ENCODE measurements at places on chromosomes 11 and 22.
A peak's percentile ranks its signal among the peaks of the same experiment; 100 is the strongest.

GRCh38 chr11:127080735-127081134 is 80.2 kb upstream of the KIRREL3 start:
- no peak for DNase-seq

GRCh38 chr11:12543596-12544415 is 130.4 kb upstream of the TEAD1 start:
- DNase-seq, result no peak

DNA sequence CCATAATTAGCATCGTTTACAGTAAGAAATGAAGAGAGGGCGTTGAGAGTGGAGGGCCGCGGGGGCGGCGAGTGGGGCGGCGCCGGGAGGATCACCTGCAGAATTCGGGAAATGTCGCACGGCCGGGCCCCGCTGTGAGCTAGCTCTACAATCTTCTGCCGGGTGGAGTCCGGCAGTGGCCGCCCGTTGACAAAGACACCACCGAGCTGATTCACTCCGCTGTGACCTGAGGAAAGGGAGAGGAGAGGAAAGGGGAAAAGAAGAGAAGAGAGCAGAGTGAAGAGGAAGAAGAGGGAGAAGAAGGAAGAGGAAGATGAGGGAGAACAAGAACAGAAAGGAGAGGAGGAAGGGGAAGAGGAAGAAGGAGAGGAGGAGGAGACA is 8.5 kb downstream of the PAX6 start:
- DNase-seq, result no peak

GRCh38 chr11:68966894-68967780 is 13.6 kb downstream of the MRGPRD start:
- no peak for DNase-seq

DNA sequence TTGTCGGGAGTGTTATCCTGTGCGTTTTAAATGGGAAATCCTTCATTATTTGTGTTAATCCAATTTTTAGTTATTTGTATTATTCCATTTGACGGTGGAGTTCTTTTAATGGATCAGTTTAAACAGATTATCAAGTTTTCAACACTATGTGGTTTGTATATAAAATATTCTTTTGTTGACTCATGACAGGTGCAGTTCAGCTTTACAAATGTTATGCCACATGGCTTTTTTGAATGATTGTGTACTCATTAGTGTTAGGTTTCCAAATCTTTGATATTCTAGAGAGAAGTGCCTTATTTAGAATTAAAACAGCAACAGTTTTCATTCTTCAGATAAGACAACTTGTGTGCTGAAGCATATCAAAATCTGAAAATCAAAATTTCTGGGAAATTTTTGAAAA is 2.4 kb downstream of the JAM3 start:
- no peak for DNase-seq

DNA sequence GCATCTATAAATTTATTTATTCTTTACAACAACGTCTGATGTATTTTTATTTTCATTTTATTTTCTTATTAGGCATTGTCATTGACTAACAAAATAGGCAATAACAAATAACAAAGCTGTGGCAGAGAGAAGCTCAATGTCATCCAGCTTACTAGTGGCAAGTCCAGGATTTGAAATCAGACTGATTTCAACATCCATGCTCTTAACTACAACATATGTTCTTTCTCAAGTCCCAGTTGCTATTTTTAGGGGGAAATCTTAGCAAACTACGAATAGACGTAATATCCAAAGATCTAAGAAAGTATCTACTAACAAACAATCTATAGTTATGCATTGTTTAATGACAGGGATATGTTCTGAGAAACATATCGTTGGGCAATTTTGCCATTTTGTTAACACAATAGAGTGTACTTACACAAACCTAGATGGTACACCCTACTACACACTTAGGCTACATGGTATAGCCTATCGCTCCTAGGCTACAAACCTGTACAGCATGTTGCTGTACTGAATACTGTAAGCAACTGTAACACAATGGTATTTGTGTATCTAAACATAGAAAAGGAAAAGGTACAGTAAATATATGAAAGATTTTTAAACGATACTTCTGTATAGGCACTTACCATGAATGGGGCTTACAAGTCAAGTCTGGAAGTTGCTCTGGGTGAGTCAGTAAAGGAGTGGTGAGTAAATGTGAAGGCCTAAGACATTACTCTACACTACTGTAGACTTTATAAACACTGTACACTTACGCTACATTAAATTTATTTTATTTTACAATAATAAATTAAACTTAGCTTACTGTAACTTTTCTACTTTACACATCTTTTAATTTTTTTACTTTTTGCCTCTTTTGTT is 151.3 kb downstream of the DLG2 start:
- DNase-seq, result no peak

DNA sequence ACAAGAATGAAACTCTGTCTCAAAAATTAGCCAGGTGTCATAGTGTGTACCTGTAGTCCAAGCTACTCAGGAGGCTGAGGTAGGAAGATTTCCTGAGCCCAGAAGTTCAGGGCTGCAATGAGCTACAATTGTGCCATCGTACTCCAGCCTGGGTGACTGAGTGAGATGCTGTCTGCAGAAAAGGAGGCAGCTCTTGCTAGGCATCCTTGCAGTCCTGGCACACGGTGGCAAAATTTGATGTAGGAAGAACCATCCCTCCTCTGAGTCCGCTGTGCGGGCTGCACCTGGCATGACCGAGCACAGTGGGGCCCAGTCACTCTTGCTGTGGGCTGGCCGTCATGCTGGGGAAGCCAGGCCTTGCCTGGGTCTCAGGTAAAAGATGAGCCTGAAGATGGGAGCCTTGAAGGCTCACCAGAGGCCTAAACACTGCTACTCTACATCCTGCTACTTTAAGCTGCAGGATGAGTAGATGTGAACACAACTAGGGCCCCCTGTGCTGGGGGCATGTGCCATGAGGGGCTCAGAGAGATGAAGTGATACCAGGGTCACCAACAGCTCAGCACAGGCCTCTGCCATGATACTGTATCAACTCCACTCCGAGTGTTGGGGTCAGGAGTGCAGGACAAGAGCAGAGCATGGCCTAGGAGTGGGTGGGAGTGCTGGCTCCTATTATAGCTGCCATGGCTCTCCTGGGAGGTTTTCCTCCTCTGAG is 18.6 kb downstream of the CDC45 start:
- no peak for DNase-seq

DNA sequence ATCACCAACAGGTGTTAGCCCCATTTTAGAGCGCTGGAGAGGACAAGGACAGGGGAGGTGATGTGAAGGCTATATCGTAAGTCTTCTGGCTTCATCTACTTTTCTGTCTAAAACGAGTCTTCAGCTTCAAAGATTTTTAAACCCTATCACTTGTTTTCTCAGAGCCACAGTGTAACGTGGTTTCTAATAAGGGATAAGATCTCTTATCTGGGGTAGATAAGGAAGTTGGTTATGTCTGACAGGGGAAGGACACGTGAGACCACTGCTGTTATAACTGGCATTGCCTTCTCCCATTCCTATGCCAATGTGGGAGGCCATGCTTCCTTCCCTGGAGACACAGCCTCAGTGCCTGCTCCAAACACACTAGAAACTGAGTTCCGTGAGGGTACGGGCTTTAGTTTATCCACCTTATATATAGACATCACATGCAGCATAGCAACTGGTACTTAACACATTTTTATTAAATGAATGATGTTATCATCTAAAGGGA is 39.3 kb downstream of the LARGE2 start:
- DNase-seq, result no peak

GRCh38 chr22:41193829-41194228 is 11.3 kb upstream of the L3MBTL2 start:
- DNase-seq, result no peak

DNA sequence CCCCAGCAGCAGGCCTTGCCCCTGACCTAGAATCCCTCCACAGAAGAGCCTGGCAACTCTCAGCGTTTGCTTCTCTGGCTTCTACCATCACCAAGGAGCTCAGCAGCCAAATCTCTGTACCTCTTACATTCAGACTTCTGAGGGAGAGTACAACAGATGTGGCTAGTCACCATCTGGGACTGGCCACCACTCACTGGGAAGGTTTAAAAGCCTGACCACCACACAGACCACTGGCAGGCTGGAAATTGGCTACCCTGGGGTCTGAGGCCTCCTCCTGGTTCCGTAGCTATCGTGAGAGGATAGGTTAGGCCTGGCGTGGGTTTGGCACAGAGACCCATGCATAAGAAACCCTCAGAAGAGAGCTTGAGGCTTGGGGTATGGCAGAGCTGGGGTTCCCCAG is 478.5 kb upstream of the CADM1 start:
- no peak for DNase-seq

- DNase-seq, result no peak
Observed at GRCh38 chr11:15967166-15967565, 389.2 kb downstream of the SOX6 start.

GRCh38 chr22:30314915-30315314 is 11.8 kb downstream of the TBC1D10A start:
- no peak for DNase-seq

- peak; percentile 50 for DNase-seq
Observed at GRCh38 chr11:110093407-110094297, 460 bp downstream of the ZC3H12C start.

DNA sequence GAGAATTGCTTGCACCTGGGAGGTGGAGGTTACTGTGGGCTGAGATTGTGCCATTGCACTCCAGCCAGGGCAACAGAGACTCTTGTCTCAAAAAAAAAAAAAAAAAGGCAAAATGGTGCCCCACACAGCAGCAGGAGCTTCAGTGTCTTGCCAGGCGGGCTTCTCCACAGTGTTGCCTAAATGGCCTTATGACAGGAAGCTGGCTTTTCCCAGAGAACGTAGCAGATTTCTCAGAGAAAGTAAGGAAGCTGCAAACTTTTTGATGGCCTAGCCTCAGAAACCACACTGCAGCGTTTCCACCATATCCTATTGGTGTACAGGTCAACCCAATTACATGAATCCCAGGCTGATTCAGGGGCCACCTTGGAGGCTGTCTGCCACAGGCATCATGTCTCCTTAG is 12.7 kb upstream of the SPDYC start:
- DNase-seq, result no peak

Measured in NCI-H187 (cell line).